Body of pancreas (tissue), 4 donors: ENCODE measurements at places on chromosomes 7 and 10.

- DNase-seq = no peak
These were observed 19.4 kb downstream of the NOBOX start for GRCh38 chr7:144384071-144384470.

DNA sequence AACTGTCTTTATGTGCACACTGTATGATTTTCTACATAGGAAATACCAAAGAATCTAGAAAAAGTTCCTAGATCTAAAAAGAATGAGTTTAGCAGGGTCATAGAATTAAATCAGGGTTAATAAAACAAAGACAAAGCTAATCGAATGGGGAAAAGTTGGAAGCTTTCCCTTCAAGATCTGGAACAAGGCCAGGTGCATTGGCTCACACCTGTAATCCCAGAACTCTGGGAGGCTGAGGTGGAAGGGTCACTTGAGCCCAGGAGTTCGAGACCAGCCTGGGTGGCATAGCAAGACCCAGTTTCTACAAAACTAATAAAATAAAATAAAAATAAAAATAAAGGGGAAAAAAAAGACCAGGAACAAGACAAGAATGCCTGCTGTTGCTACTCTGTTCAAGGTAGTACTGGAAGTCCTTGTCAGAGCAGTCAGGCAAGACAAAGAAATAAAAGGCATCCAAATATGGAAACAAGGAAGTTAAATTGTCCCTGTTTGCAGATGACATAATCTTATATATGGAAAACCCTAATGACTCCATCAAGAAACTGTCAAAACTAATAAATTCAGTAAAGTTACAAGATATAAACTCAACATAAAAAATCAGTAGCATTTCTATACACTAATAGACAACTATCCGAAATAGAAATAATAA, 76.1 kb upstream of the RHEB start:
- DNase-seq = no peak

- no peak for DNase-seq
These were observed 254.1 kb downstream of the KIAA1217 start for GRCh38 chr10:24462889-24463552.

GRCh38 chr10:108736111-108736510, 1187.2 kb downstream of the XPNPEP1 start:
- DNase-seq = no peak

- no peak for DNase-seq
These were observed 24.1 kb upstream of the MET start for GRCh38 chr7:116647861-116648260.

DNA sequence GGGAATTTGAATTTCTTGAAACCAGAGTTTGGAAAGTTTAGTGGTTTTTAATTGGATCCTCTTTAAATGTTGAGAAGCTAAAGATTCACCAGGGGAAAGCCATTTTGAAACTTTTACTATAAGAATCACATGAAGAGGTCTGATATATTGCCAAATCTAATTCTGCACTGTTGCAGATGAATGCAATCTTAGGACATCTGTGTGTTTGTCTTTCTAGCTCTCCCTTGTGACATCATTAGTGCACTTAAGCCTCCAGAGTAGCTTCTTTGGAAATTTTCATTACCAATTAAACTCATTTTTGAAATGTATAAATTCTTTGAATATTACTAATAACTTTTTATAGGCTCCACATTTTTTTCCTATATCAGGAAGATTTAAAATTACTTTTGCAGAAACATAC, 160.2 kb downstream of the BICC1 start:
- DNase-seq = no peak

- DNase-seq = no peak
These were observed 59.1 kb downstream of the NRF1 start for GRCh38 chr7:129670656-129671055.
